ENCODE measurements at places on chromosomes 7 and 10. TPM values are rescaled to one million over a fixed set of nuclear protein-coding genes. Genes with fewer than 3 reads are reported as not detected.

DNA sequence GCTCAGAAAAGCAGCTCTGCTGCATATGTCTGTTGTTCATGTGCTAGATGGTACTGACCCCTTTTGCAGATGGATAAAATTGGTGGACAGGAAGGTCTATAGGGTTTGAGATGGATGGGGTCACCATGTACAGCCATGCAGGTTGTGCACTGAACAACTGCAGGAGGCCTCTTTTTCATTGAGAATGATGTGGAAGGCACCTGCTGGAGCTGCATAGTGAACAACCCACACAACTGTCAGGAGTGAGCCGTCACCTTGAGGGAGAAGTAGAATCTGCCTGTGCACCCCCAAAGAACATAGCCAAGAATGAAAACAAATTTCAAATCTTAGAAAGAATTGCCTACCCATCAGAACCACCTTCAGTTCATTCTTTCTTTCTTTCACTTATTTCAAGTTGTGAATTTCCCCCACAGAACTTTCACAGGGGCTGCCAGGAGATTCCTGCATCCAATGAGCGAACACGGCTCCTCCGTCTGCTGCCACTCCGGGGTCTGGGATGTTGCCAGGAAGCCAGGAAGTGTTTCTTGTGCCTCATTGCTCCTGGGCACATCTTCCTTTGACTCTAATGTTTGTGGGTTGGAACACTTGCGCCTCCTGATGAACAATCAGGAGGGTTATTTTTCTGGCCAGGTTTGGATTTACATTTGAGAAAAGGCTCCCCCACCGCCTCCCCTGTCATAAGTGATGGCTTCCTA is 53.7 kb upstream of the DOCK1 start:
- DNase-seq, result no peak

DNA sequence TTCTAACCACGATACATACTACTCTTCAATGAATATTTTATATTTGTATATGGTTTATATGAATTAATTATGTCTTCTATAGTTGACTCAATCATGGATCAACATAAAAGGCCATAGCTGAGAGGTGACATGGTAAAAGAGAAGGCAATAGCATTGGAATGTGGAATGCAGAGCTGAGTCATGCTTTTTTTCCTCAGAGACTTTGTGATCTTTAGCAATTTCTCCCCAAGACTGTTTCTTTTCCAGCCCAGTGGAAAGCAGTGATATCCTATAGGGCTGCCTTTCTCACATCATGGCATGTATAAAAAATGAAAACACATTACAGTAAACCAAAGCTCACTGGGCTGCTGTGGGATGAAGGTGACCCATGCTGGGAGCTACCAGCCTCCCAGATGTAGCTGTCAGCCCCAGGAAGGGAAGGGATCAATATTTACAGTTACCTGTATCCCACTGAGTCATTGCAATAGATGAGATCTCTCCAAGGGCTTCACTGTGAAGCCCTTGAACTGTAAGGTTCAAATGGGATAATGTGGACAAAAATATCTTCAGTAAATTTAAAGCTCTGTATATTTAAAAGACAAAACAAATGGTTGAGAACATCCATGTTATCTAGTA is 30.2 kb downstream of the SLC39A12 start:
- DNase-seq, result no peak

DNA sequence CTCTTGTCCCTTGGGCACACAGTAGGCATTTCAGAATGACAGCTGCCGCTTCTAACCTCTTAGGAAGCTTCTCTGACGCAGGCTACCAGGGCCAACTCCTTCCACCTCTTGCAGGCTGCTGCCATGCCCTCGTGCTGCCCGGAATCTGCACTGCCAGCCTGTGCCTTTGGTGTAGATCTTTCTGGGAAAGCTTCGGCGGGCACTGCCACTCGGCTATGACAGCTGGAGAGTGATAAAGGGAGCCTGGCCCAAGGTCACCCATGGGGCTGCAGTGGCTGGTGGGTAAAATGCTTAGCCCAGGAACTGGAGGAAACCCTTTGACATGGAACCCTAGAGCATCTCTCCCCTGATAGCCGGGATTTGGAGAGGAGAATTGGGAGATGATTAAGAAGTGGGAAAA is 78.0 kb upstream of the C1QL3 start:
- DNase-seq, result no peak

GRCh38 chr7:95018021-95018420 is 110.6 kb downstream of the PPP1R9A start:
- no peak for DNase-seq

DNA sequence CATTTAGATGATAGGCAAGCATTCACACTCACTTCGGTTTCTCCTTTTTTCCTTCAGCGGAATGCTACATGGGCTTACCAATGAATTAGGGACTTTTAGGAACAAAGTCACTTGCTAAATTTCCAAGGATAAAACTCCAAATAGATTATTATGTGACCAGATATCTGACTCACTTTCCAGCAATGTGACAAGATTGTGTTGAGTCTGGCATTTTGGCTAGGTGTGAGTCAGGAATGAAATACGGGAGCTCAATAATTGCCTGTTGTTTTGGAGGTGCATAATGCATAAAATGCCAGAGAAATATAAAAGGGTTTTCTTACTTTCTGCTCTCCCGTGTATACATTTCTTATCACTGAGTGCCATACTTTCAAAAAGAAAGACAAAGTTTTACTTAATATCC is 721.1 kb downstream of the KCNMA1 start:
- no peak for DNase-seq

GRCh38 chr7:90760892-90761291 is 164.8 kb downstream of the CDK14 start:
- DNase-seq, result no peak

- no peak for DNase-seq
Observed at GRCh38 chr7:36370046-36370445, 19.6 kb upstream of the ANLN start.

DNA sequence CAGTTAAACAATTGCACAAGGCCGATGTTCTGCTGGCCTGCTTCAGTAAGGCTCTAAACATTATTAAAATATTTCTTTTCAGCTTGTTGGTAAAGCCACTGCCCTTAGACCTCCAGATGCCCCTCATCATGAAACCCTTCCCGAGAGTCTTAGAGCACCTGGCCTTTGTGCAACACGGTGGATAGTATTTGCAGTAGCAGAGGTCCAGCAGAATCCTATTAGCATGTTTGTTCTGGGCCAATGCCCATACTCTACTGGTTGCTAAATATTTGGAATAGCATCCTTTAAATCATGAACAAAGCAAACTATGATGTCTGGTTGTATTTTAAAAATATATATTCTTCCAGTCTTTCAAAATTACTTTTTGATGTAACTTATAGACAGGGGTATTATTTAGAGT is 584.6 kb downstream of the CNTNAP2 start:
- DNase-seq, result no peak

GRCh38 chr10:7199152-7199760 is 211.6 kb downstream of the SFMBT2 start:
- no peak for DNase-seq

GRCh38 chr10:109914966-109915365 is 8.3 kb downstream of the XPNPEP1 start:
- peak; percentile 81 for DNase-seq

PDZD7 gene
- total RNA-seq, result 0.93 TPM

DNA sequence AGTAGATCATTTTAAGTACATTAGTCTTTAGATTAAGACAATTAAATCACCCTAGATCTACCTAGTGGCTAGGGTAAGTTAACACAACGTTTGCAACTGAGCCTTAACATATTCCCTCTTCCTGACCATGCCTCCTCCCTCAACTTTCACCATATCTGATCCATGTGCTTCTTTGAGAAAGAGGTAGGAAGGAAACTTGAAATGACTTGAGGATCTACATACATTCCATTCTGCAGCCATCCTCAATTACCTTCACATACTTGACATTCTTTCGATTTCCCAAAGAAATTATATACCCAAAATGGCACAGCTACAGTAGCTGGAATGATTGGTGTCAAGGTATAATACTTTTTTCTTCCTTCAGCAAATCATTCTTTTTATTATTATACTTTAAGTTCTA is 12.9 kb upstream of the SEPTIN7 start:
- no peak for DNase-seq

- DNase-seq, result no peak
Observed at GRCh38 chr7:27071622-27072390, 24.0 kb downstream of the HOXA1 start.

IDI2 gene
- total RNA-seq, result not detected

DNA sequence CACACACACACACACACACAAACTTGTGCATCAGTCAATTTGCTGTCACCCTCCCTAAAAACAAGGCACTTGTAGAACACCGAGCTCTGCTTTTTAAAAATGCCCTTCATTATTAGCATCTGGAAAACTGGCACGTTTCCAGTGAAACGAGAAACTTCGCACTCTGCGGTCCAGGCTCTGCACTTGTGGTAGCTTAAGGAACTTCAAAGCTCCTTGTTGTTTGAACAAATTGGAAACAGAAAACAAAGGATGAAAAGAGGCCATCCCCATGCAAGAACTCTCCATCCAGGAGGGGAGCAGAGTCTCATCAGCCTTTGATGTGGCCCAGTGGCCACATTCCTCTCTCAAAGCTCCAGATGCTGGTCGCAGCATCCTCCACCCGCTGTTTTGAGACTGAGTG is 105.1 kb downstream of the C10orf90 start:
- no peak for DNase-seq

DNA sequence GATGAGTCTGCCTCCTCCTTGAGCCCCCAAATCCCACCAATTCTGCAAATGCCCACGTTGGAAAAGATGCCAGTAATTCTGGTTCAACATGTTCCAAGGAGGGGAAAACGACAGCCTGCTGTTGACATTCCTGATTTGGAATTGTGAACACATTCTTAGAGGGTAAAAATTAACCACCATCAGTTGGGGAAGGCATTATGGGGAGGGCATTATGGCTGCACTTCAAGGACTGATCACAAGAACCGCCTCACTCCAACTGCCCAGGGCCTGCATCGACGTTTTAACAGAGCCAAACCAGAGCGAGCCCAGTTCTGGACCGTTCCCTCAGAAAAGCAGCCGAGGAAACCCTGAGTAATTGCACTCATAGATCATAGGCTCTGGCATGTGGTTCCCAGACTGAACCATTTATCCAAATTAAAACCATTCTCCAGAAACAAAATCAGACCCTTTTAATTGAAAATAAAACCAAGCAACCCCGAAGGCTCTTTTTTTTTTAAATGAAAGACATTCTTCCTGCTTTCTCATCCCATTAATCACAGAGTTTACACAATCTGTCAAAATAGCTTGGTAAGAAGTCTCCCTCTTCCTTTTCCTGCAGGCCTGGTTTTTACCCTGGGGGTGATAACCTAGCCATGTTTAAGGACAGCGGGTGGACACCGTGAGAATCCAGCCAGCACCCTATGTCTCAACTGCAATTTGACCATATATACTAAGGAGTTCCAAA is 8.0 kb downstream of the TNS3 start:
- DNase-seq, result no peak

DNA sequence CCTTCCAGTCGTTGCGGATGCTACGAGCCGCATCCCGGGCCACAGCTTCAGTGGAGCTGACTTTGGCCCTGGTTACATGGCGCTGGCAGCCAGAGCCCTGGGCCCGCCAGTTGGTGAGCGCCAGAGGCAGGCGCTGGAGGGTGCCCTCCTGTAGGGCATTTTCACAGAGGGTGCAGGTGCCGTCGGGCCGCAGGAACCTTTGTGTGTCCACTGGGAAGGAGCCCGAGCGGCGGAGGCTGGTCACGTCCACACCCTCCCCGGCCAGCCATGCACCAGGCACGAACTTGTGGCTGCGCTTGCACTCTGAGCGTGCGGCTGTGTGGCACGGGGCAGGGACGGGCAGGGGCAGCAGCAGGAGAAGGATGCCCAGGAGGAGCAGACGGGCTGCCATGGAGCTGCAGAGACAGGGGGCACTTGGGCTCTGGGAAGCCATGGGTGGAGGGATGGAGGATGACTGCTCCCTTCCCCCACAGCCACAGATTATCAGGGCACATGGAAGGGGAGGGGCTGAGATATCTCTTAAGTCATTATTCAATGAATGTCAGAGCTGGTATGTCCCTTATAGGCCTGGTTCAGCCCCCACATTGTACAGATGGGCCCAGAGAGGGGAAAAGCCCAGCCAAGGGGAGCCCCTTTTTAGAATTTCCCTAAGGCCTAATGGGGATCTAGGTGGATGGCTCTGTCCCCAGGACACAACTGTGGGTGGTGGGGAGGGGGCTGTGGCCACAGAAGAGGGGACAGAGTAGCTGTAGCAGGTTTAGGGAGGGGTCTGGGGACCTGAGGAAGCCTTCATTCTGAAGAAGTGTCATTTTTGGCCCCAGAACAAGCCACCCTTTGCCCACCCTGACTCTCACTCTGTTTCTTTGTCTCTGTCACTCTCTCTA is 1.8 kb downstream of the PRF1 start:
- peak; percentile 51 for DNase-seq

CHN2 gene
- total RNA-seq, result not detected

PLXNA4 gene
- 0.70 TPM for total RNA-seq

GRCh38 chr7:17371671-17372524 is 73.4 kb downstream of the AHR start:
- no peak for DNase-seq

PVRIG gene
- 20.9 TPM for total RNA-seq

DNA sequence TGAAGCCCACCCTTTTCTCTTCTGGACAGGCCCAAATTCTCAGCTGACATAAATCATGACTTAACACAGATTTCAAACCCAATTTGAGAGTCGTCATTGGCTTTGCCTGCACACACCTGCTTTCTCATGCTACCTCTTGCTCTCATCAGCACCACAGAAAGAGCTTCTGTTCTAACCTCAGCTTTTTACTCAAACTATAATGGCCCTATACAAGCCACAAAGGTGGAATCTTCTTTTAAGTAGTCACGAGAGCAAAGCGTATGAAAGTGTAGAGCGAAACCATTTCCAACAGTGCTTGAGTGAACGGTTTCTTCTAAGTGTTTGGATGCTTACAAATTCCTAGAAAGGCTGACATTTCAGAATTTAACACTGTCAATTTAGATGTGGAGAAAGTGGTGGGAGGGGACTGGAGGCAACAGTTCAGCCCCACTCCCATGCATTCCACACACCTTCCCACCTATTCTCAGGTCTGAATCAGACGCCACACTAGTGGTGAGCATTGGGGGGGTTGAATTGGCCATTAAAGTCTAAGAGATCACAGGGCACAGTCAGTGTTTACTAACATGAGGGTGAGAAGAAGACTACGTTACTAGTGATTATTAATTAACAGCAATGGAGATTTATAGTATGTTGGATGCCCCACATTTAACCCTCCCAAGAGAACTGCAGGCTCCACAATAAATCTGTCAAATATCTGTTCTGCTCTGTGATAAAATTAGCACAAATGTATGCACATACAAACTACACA is 114.0 kb downstream of the PRKCQ start:
- no peak for DNase-seq

Data from activated CD4-positive, alpha-beta T cell treated with anti-CD3 and anti-CD28 coated beads, Interleukin-2, amount 10 ng/mL, durations not matched to agents 24 days and 14 days (primary cell).